ENCODE measurements at places on chromosomes 2 and 18. TPM values are rescaled to one million over a fixed set of nuclear protein-coding genes. Genes with fewer than 3 reads are reported as not detected.

Gene FAM237A
- not detected for polyA plus RNA-seq

Gene ASXL3
- 4.4 TPM for polyA plus RNA-seq

Gene ATP6V1B1
- 0.71 TPM for polyA plus RNA-seq

Gene FAM110C
- 1.7 TPM for polyA plus RNA-seq

Gene ELOA2
- polyA plus RNA-seq, result 0.09 TPM

Gene CHST9
- 0.54 TPM for polyA plus RNA-seq

Gene LIMS2
- not detected for polyA plus RNA-seq

Gene LOXL3
- polyA plus RNA-seq, result 6.5 TPM

Gene CIDEA
- not detected for polyA plus RNA-seq

Gene MTLN
- 38.3 TPM for polyA plus RNA-seq

Gene SCN1A
- 0.01 TPM for polyA plus RNA-seq

All from muscle of arm (tissue), 14 donors.